GOT3 (cell line): ENCODE measurements at places on chromosomes 13 and 19.

DNA sequence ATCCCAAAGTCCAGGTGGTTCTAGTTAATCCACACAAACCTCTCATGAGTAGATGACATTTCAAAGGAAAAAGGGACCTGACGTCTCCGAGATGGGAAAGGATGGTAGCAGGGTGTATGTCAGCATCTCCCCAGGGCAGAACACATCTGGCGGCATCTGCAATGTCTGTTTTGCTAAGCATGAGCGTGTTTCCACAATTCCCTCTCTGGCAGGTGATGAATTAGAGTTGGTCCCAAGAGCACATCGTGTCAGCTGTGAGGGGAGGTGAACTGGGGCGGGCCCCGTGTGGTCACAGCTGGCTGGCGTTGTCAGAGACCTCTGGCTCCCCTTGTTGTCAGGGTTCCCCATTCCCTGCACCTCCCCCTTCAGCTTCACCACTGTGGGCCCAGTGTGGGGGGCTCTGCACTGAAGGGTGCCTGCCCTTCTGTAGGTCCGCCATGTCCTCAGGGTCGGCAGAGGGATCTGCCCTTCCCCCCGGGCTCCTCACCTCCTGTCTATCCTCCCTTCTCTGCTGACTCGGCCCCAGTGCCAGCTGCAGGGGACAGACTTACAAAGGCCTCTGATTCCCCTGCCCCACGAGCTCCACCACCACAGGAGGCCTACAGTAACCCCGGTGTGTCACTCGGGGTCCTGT lies 58.2 kb downstream of the CDADC1 start:
- DNase-seq: no peak

DNA sequence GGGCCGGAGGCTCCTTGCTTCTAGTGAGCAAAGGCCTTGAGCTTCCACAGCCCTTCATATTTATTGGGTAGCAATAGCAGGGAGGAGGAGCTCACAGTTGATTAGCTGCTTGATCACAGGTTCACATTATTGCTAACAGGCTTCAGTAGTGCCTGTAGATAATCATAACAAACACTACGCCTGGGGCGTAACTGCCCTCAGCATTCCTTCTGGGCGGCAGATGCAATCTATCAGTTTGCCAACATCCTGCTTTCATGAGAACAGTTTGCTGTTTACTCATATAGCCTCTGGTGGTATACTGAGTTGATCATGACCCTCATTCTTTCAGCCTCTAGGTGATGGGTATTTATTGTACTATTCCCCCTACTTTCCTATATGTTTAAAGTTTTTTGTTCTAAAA lies 149.4 kb downstream of the B3GLCT start:
- no peak for DNase-seq

GRCh38 chr13:110702591-110703526 lies 3.1 kb downstream of the CARS2 start:
- DNase-seq: no peak

- DNase-seq: no peak
These were observed 744 bp upstream of the ZNF584 start for GRCh38 chr19:58407658-58408151.

DNA sequence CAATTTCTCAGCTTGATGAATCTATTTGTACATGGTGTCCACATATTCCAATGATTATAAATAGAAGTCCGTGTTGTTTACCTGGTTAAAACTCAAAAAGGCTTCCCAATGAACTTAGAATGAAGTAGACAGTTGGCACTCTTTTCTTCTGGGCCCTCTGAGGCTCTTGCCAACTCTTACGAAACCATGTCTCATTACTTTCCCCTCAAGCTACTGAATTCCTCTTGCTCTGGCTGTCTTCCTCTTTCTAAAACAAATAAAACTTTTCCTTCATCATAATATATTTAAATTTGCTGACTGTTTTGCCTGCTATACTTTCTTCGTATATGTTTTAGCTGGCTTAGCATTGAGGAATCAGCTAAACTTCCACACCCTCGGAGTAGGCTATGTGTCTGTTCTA lies 139.7 kb downstream of the SLITRK6 start:
- DNase-seq: no peak
